ENCODE measurements at places on chromosomes 6 and 20.

DNA sequence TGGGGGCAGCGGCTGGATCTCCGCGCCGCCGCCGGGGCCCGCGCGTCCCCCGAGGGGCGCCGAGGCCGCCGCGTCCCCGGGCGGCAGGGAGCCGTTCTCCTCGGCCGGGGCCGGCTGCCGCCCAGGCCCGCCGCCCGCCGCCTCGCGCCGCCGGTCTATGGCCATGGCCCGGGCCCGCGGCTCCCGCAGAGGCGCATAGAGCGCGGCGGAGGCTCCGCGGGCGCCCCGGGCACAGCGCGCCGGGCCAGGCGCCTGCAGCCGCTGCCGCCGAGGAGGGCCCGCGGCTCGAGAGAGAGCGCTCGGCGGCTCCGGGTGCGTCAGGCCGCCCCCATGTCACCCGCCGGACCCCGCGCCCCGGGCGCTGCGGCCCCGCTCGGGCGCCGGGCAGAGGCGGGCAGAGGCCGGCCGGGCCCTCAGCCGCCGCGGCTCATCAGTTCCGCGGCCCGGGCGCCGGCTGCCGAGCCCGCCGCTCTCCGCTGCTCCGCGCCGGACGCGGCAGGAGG is 404 bp downstream of the SLC22A23 start:
- DNase-seq = no peak

GRCh38 chr6:75167325-75167724 is 38.5 kb downstream of the COL12A1 start:
- DNase-seq = no peak

DNA sequence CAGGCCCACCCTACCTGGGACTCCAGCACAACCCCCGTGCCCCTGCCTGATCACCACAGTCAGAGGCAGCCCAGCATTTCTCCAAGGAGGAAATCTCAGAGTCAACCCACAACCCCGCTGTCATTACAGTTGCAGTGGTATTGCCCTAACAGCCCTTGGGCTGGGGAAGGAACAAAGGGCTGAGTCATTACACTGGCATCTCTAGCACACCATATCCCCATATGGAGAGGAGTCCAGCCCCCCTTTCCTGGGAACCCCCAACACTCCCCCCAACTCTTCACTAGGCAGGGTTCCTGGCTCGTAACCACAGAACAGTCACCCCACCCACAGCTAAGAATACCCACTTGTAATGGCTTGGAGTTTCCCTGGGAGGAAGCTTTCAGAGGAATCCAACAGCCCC is 149.4 kb upstream of the OGFRL1 start:
- DNase-seq = no peak

DNA sequence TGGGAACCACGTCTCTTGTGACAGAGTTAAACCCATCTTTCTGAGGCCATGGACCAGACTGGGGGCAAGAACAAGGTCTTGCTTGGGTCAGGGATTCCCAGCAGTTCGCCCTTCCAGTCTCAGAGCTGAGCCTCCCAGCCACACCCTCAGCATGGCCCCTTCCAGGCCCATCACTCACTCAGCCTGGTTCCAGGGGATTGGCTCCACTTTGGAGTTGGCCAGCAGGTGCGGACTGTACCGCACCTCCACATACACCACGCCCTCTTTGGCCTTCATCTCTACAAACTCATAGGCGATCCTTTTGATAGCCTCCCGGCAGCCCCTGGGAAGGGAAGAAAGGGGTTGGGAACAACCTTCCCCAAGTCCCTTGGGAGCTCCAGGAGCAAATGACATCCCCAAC is 25.2 kb downstream of the ADA start:
- no peak for DNase-seq

GRCh38 chr20:56487216-56487615 is 18.8 kb downstream of the RTF2 start:
- DNase-seq = no peak

GRCh38 chr20:19690462-19690861 is 67.6 kb upstream of the RIN2 start:
- DNase-seq = no peak

- DNase-seq = no peak
Measured at GRCh38 chr6:98041921-98042320, 758.9 kb upstream of the MMS22L start.

GRCh38 chr6:56806368-56806767 is 148.5 kb upstream of the BEND6 start:
- no peak for DNase-seq

DNA sequence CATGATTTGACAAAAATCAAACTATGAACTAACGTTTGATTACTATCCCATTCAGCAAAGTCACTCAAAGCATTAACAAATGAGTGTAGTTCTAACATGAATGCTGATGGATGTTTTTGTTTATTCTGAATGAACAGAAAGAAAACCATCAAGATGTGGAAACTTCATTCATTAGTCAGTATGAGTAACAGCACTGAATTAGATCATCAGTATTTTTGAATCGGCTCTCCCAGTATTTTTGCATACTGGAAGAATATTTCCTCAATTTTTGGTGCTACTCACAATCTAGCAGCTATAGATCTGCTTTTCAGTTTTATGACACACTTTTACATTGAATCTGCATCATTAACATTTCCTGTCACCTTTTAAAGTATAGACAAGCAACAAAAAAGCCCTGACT is 63.8 kb upstream of the CD83 start:
- DNase-seq = no peak

DNA sequence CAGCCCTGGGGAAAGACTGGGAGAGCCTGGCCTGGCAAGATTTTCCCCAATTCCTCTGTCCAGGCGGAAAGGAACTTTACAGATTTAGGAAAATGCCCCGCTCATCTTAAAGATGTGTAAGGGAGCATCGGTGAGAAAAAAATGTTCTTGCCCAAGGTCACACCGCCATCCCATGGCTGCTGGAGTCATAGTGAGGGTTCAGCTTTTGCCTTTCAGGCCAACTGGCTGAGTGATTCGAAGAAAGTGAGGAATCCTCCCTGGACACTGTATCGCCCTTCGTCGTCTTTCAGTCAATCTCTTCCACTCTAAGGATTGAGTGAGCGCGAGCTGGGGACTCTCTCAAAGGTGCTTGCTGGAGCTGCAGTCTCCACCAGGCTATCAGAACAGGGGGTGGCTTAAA is 1.4 kb downstream of the WFDC2 start:
- no peak for DNase-seq

- no peak for DNase-seq
Measured at GRCh38 chr6:82441047-82441855, 77.6 kb downstream of the TPBG start.

DNA sequence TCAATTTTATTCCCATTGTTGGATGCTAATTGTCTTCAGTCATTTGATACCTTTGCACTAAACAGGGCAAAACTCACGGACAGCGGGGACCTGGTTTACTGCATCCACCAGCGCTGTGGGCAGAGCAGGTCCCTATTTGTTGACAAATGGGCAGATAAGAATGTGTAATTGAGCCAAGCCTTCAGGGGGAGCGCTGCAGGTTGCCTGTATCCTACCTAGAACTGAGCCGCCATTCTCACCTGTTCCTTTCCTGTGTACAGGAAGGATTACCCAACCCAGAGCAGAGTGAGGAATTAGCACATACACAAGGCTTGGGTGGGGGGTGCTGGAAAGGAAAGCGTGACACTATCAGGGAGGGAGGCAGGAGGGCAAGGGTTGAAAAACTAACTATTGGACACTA is 89.1 kb upstream of the FOXA2 start:
- no peak for DNase-seq

GRCh38 chr6:134870677-134871498 is 79.0 kb downstream of the ALDH8A1 start:
- no peak for DNase-seq

DNA sequence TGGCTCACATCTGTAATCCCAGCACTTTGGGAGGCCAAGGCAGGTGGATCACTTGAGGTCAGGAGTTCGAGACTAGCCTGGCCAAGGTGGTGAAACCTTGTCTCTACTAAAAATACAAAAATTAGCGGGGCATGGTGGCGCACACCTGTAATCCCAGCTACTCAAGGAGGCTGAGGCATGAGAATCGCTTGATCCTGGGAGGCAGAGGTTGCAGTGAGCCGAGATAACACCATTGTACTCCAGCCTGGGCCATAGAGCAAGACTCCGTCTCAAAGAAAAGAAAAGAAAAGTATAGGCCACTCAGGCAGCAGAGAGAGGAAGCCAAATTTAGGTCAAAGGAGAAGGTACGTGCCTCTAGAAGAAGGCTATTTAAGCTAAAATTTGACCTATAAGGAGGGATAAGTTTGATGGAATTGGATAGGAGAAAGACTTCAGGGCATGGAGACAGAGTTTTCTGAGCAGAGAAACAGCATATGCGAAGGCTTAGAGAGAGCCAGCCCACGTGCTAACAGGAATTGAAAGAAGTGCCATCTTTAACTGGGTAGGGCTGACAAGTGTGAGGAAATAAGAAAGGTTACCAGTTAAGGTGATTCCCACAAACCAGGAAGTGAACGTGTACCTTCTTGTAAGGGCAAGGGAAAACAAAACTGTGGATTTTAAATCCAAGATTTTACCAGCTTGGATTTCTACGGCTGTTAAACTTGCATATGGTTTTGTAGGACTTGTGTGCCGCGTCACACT is 113.8 kb downstream of the IPCEF1 start:
- no peak for DNase-seq

DNA sequence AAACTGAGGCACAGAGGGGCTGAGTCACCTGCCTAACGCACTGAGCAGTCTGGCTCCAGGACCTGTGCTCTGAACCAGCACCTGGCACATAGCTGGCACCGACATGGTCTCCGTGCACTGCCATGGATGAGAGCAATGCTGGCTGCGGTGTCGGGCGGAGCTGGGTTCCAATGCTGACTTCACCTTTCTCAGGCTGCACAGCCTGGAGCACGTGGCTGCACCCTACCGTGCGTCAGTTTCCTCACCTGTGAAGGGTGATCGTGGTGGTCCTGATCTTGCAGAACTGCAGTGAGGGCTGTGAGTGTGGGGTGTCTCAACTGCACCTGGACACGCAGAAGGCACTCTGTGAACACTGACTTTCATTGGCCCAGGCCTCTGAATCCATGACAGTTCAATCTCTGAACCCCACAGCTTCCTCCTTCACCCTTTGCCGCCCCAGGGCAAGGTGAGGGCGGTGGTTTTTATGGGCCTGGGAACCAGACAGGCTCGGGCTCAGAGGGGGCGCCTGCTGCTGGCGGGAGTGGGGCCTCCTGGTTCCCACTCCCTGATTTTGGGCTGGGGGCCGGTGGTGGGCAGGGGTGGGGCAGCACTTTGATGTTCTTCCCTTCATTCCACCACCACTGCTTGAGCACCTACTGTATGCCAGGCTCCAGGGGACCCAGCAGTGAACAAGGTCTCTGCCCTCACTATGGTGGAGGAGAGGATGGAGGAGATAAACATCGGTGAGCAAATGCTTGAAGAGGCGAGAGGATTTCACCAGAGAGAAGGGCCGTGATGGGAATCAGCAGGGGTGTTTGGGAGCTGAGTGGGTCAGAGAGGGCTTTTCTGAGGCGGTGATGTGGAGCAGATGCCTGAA is 102.9 kb downstream of the CEBPB start:
- no peak for DNase-seq

- no peak for DNase-seq
Measured at GRCh38 chr6:13012977-13013680, 296.6 kb downstream of the PHACTR1 start.

- DNase-seq = no peak
Measured at GRCh38 chr6:153624528-153624927, 414.5 kb upstream of the OPRM1 start.

DNA sequence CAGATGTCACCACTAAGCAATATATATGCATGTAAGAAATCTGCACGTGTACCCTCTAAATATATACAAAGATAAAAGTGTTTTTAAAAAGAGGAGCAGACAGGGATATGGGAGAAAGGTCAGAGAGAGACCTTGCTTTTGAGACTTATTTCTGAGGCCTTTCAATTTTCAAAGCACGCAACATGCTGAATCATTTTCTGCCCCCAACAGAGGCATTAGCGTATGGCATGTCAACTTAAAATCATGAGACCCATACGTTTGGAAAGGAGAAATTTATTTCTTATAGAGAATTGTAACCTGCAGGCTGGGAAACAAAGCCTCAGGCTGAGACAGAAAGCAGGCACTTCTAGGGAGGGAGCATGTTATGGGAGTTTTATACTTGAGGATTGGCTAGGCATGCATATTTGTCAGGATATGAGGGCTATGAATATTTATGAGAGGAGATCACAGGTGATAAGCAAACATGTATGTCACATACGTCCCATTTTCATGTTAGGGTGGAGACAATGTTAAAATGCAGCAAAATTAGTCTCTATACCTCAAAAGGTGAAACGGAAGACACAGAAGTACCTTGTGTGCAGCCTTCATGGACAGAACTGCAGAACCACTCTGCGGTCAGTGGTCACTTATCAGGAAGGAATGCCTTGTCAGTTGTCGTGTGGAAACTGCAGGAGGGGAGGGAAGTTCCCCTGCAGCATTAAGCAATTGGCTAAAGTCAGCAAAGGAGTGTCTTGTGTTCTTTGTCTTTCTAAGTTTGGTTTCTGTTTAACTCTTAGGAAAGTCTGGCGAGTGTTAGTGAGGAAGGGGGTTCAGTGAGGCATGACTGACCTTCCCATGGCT is 6.3 kb upstream of the GABRR2 start:
- DNase-seq = no peak

GRCh38 chr6:155889410-155889809 is 433.8 kb upstream of the NOX3 start:
- no peak for DNase-seq

- no peak for DNase-seq
Measured at GRCh38 chr6:28368522-28368921, 18.8 kb downstream of the ZKSCAN3 start.

- no peak for DNase-seq
Measured at GRCh38 chr20:21323640-21324039, 20.5 kb downstream of the XRN2 start.

DNA sequence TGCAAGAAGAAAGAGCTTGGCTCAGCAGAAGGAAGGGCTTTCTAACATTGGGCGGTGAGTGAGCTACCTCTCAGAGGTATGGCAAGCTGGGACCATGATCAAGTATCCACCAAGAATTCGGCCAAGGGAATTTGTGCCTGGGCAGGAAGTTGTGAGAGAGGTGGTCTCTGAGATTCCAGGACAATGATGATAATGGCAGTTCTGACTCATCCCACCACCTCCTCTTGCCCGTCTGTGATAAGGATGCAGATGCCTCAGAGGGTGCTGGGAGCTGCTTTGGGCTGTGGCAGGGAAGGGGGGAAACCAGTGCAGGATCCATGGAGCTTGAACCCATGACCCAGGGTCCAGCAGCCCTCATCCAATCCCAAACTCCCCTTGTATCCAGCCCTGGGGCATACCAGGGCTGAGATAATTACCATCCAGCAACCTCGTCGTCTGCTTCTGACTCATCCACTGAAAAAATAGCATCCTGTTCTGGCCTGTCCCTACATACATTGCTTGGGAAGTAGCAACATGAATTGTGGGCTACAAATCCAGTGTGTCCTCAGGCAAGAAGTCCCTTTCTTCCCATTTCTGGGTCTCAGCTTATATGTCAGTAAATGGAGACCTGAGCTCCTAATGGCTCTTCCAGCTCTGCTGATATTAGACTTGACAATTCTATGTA is 5.9 kb downstream of the TGM6 start:
- DNase-seq = no peak

- DNase-seq = no peak
Measured at GRCh38 chr6:67952948-67953347, 682.1 kb upstream of the ADGRB3 start.

Data from CD4-positive, alpha-beta T cell treated with Interleukin-6 at 100 ng/mL for 8 hours (primary cell).